ENCODE measurements at places on chromosomes 1 and 21. TPM values are rescaled to one million over a fixed set of nuclear protein-coding genes. Genes with fewer than 3 reads are reported as not detected.

Gene HNRNPCL1
- total RNA-seq = not detected

Gene LCK
- not detected for total RNA-seq

Gene FCGR2B
- not detected for total RNA-seq

Gene TTC22
- not detected for total RNA-seq

Gene PLA2G2F
- total RNA-seq = not detected

Gene GJA8
- total RNA-seq = not detected

Gene RCC1
- total RNA-seq = 28.2 TPM

Gene IGSF3
- total RNA-seq = not detected

Gene EMC1
- 94.5 TPM for total RNA-seq

Gene KDF1
- not detected for total RNA-seq

Gene GPR153
- 7.4 TPM for total RNA-seq

Gene HAO2
- total RNA-seq = not detected

Gene AMY1B
- not detected for total RNA-seq

Gene LINGO4
- not detected for total RNA-seq

Gene CFHR4
- total RNA-seq = not detected

Gene PPM1J
- total RNA-seq = 1.1 TPM

Gene AHDC1
- 35.4 TPM for total RNA-seq

Gene SELL
- total RNA-seq = 0.39 TPM

Gene OR2T2
- total RNA-seq = not detected

Gene HSF2BP
- total RNA-seq = 0.30 TPM

Gene CACHD1
- 4.6 TPM for total RNA-seq

Gene GPR157
- total RNA-seq = 10.3 TPM

Gene BSND
- total RNA-seq = not detected

Gene ORC1
- 2.5 TPM for total RNA-seq

Gene CYP4A22
- not detected for total RNA-seq

Gene TMPRSS3
- total RNA-seq = not detected

Gene OR2T29
- not detected for total RNA-seq

Gene AADACL4
- total RNA-seq = not detected

Gene LORICRIN
- not detected for total RNA-seq

Gene NID1
- total RNA-seq = 103 TPM

Gene OR2M3
- not detected for total RNA-seq

Gene SPRR2E
- total RNA-seq = not detected

Gene RNF186
- total RNA-seq = not detected

Gene CRP
- total RNA-seq = not detected

Gene LRIF1
- 17.1 TPM for total RNA-seq

Gene PLA2G4A
- total RNA-seq = 1.4 TPM

Gene ADAMTS5
- 5.2 TPM for total RNA-seq

Gene FMOD
- total RNA-seq = 0.21 TPM

Gene KCNK2
- 61.5 TPM for total RNA-seq

Gene HMCN1
- total RNA-seq = 1.8 TPM

Gene GPR3
- 2.7 TPM for total RNA-seq

All from HFFc6 (cell line).